ENCODE measurements at places on chromosomes 4 and X.
A peak's percentile ranks its signal among the peaks of the same experiment; 100 is the strongest.

DNA sequence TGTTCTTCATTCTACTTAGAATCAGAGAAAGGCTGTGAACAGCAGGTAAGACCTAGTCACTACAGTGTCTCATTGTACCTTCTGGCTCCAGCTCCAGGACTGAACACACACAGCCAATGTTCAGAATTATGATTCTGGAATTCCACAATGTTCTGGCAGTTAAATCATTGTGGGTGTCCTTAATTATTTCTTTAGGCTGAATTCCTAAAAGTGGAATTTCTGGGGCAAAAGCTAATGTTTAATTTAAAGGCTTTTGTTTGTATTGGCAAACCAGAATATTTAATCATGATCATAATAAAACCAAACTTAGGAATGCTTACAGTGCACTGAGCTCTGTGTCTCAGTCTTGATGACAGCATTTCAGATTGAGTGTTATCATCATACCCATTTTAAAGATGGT lies 67.0 kb upstream of the FAT1 start:
- no peak for DNase-seq

GRCh38 chrX:100710816-100711215 lies 21.1 kb downstream of the SYTL4 start:
- no peak for DNase-seq

- no peak for DNase-seq
Measured at GRCh38 chr4:68655764-68656444, 14.5 kb downstream of the UGT2B15 start.

DNA sequence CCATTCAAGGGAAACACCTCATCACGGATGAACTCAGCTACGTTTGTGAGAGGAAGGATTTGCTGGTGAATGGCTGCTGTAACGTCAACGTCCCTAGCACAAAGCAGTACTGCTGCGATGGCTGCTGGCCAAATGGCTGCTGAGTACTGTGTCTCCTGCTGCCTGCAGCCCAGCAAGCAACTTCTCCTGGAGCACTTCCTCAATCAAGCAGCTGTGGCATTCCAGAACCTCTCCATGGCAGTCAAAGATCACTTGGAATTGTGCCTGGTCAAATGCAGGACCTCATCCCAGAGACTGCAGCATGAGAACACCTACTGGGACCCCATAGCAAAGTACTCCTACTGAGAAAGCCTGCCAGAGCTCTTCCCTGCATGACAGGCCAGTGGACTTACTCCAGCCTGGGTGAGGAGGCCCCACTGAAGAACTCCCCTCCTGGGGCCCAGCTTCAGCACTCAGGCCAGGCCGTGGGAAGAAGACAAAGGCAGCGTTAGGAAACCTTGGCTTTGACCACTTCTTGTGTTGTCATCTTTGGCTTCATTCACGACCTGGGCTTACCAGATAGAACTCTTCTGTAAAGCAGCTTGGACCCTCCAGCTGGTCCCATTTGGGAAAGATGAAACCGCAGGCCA lies 244.3 kb downstream of the RBMX2 start:
- no peak for DNase-seq

DNA sequence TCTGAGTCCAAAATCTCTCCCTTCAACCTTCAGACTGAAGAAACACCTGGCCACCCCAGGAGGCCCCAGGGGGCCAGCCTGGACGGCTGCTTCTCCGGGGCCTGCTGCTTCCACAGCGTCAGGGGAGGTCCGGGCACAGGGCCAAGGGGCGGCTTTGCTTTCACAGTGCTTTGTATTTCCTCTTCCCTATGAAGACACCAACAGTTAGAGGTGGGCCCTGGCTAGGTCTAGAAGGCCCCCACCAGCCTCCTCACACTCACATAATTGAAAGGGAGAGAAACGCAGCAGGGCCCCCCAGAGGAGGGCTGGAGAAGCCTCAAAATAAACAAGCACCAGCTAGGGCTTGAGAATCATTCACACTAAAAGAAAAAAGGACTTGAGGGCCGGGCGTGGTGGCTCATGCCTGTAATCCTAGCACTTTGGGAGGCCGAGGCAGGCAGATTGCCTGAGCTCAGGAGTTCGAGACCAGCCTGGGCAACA lies 17.8 kb downstream of the SCD5 start:
- peak; percentile 95 for DNase-seq

- DNase-seq = no peak
Measured at GRCh38 chr4:186650401-186651180, 73.1 kb downstream of the FAT1 start.

DNA sequence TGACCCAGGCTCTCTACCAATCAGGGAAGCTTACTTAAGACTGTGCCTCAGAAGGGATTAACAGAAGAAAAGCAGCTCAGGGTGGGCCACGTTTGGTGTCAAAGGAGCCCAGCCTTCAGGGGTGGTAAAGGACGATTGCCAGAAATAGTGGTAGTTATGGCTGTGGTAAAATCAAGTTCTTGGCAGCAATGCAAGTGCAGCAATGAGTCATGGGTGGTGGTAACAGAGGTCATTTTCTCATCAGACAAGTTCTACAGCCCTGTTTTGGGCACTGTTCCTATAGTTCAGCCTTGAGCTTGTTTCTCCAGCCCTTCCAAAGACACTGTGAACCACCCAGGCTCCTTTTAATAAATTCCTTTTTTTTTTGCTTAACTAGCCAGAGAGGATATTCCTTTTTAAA lies 120.3 kb downstream of the EFHC2 start:
- no peak for DNase-seq

- no peak for DNase-seq
Measured at GRCh38 chrX:23195761-23196160, 138.9 kb upstream of the PTCHD1 start.

GRCh38 chr4:73894001-73894400 lies 24.8 kb downstream of the CXCL1 start:
- DNase-seq = no peak

GRCh38 chr4:182143822-182144625 lies 99.2 kb upstream of the TENM3 start:
- DNase-seq = peak; percentile 6

GRCh38 chr4:133597251-133597650 lies 448.2 kb downstream of the PCDH10 start:
- DNase-seq = no peak

- DNase-seq = no peak
Measured at GRCh38 chrX:153646620-153647373, at the start of gene DUSP9. DUSP9 (plus strand) TSS chrX:153647203; CDS start chrX:153647954, 751 bp downstream.

- DNase-seq = no peak
Measured at GRCh38 chr4:121594796-121595526, 101.8 kb downstream of the ANXA5 start.

DNA sequence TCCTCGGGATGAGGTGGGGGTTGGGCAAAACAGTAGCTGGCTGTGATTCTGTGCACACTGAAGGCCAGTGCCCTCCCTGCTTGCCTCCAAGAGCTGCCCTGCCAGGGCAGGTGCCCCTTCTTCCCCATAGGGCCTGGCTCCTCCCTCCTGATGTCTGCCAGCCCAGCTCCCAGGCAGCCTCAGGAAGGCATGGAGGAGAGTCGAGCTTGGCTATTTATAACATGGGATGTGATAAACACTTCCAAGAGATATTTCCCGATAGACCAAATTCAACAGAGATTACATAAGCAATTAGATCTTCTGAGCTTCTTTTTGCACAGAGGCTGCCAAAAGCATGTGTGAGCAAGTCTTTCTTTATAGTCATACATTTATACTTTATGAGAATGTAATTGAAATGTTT lies 45.3 kb upstream of the PJA1 start:
- DNase-seq = no peak

Measured in RPMI8226 (cell line).